T-helper 2 cell (primary cell): ENCODE measurements at places on chromosomes 7 and 10.

DNA sequence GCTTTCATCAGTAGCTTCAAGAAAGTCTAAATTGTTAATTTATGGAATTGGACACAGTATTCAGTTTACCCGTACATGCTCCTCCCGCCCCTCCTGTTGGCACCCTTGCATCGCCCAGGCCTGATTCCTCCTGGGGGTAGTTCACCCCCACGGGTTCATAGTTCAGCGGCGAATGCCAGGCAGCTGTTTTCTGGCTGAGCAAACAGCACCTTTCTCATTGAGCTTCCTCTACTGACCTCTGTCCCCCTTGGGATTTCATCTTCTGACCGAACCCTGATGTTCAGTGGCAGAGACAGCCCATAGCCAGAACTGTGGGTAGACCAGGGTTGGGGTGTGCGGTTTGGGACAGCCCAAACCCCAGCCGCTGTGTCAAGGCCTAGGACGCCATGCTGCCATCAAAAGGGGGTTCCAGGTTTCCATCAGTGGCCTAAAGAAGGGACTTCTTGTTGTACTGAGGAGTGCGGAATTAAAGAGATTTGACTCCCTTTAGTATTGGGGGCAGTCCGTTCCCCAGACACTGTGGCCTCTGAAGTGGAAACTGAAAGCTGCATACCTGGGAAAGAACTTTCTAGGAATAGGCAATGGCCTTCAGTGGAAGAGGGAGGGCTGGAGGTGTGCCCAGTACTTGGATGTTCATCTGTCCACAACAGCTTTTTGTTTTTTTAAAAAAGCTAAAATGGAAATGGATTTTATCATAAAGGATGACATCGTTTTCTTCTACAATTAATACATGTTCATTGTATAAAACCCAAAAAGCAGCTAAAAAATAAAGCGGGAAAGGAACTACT lies 19.0 kb downstream of the MDH2 start:
- DNase-seq: no peak

DNA sequence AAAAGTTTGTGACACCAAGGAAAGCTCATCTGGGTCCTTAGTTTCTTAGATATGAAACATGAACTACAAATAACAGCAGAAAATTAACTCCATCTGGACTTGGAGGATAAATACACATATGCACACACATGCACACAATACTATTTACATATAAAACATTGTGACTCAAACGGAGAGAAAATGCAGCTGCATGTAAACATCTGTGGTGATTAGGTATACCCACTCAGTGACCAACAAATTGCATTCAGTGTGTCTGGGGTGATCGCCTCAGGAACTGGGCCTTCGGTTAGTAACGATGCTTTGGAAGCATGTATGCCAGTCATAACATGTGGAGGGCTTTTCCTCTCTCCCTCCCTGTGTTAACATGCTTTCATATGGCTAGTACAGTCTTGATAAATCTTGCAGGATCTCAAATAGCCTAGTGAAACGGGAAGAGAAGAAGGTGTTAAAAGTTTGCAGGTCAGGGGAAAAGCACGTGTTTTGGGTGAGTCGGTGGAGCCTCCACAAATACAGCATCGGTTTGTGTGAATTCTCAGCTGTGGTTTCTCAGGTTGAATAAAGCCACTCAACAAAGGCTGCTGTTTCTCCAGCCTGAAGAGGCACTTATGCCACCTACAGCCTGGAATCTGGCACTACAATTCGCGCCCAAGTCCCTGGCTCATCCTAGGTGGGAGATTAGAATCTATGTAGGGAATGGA lies 8.7 kb upstream of the GLRX3 start:
- no peak for DNase-seq

DNA sequence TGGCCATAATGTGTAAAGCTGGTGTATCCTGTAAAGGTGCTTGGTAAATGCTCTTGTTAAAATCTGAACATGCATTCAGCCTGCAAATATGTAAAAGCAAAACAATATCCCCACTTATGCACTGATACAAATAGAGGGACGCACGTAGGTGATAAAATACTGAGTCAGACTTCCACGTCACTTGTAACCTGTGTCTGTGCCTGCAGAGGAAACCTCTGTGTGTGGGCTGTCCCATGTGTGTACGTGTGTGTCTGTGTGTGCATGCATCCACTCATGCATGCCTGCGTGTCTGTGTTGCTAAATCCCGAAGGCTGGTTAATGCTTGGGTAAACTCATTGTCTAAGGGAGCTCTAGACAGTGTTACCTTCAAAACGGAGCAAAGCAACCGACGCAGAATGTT lies 68.9 kb downstream of the KLF6 start:
- DNase-seq: no peak

DNA sequence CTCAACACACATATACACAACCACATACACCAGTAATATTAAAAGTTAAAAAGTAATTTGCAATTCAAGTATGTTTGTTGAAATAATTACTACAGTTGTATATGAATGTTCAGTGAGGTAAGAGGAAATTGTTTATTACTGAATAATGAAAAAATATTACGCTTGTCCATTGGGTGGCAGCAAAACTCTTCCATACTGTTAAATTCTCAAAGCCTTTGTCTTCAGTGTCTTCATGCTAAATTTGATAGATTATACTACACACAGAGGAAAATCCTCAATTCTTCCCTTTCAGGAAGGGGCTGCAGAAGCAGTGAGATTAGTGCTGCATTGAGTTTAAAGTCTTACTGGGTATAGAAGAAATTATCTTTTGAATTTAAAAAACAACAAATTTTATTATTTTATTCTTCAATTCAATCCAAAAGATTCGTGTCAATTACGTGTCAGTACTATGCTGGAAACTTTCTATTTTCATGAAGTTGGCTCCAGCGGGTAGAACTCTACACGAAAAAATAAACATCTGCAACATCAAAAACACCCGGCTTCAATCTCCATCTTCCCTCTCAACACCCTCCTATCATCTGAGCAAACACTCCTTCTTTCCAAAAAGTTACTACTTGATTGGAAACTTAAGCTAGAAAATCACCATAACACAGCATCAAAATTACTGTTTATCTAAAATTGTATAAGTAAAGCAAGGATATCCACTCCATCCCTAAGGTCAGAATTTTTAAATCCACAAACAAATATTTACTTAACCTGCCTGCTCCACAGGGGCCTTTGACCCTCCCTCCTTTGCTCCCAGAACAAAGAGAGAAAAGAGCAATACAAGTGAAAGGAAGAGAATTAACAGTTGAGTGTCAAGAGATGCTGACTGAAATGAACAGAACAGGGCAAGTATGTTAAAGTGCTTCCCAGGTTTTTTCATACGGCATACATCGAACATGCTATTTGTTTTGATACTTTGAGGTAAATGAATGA lies 37.0 kb upstream of the TES start:
- no peak for DNase-seq

- DNase-seq: no peak
These were observed 25.9 kb downstream of the SEPTIN7 start for GRCh38 chr7:35826751-35827150.

- DNase-seq: no peak
These were observed 25.4 kb upstream of the EXOC6 start for GRCh38 chr10:92822964-92823363.

DNA sequence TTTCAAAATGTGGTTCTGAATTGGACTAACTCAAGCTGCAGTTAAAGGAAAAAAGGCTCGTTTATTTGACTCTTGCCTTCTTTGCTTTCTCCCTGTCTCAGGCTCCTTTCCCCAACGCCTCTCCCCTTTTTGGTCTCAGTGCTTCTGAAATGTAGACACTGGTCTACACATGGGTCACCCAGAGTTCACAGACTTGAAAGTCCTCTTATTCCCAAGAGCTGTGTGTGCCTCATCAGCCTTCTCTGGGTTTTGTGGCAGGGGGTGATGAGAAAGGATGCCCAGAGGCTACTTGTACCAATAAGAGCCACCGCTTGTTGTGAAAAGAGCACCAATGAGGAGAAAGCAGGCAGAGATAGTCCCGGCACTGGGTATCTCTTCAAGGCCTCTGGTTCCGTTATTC lies 125.7 kb downstream of the BICC1 start:
- DNase-seq: no peak

- no peak for DNase-seq
These were observed 68.2 kb upstream of the RPA3 start for GRCh38 chr7:7786595-7786994.

- no peak for DNase-seq
These were observed 4.9 kb upstream of the NKX2-3 start for GRCh38 chr10:99527526-99528493.

DNA sequence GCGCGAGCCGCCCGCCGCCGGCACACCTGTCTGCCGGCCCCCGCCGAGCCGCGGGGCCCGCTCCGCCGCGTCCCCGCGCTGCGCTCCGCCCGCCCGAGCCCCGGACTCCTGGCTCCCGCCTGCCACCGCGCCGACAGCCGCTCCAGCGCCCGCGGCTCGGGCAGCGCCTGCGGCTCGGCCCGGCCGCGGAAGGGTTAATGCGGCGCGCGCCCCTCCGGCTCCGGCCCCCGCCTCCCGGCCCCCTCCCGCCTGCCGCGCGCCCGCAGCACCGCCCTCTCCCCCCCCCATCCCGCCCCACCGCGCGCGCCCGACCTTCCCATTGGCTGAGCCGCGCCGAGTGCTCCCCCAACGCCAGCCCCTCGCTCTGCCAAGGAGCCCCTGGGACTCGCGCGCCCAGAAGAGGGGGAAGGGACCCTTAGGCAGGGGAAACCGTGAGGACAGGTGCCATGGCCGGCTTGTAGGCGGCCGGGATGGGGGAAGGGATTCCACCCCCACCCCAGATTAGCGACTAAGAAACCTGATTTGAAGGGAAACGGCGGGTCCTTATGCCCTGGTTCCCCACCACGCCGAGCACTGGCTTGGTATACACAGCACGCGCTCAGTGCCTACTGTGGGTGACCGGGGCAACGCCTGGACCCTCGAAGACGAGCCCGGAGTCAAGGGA lies at the start of gene KCNH2:
KCNH2 (minus strand) TSS at position 196 of the 664 bp plus-strand sequence. CDS start 408 bp downstream, outside the sequence.
- DNase-seq: no peak

DNA sequence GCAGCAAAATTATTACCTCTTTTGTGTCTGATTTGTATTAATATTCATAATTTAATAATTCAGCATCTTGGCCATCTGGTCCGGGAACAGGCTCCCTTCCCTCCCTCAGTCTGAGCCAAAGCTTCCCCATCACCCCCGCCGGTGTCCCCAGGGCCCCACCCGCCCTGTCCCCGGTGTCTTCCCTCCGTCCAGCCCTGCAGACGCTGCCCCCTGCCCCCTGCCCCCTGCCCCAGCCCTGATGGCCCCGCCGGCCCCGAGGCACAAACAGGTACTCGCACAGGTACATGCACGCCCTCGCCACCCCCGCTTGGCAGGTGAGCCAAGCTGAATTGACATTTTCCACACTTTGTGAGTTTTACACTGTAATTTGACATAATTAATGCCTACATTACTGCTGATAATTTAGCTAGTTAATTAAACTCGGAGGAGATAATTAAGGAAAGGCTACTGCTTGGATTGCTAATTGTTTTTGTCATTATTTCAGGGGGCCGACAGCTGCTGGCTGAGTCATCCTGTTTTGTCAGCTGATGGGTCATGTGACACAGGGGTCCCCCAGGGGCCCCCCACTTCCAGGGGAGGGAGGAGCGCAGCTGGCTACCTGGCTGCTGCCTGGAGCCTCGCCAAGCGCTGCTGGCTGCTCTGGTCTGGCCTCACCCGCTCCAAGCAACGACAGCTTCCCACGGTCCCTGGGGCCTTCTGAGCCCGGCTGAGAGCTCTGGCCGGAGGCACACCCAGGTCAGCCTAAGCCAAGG lies 36.6 kb downstream of the MICALL2 start:
- DNase-seq: no peak

- DNase-seq: no peak
These were observed 11.5 kb downstream of the FAM131B start for GRCh38 chr7:143351060-143351459.

GRCh38 chr7:98669329-98670000 lies 52.4 kb downstream of the NPTX2 start:
- DNase-seq: no peak

GRCh38 chr10:5711642-5712041 lies 27.0 kb downstream of the TASOR2 start:
- peak; percentile 30 for DNase-seq

DNA sequence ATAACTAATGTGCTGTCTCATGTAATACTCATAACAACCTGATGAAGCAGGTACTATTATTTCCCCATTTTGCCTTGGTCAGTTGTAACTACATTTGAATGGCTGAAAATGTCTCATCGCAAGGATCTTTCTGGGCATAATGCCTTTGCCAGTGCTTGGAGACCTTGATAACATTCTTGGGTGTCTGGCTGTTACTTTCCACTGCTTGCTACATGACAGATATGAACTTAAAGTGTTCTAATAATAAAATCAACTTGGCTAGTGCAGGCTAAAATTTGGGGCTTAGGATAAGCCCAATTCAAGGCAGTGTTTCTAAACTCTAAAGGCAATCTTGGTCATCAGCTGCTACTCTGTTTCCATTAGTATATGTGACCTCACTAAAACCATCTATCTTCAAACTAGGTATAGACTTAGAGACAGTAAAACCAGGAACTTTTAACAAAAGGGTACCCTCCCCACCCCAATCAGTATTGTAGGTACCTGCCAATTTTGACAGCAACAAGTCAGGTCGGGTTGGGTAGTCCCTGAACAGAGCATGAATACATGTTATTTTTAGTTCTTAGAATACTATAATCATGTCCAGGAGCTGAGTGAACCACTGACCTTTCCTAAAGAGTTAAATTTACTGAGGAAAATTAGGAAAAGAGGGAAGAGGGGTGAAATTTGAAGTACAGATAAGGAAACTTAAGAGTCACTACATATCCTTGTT lies 68.2 kb upstream of the AHR start:
- no peak for DNase-seq

GRCh38 chr7:96122746-96123145 lies 199.2 kb downstream of the SLC25A13 start:
- DNase-seq: no peak
